ENCODE measurements at places on chromosomes 3 and 15.
A peak's percentile ranks its signal among the peaks of the same experiment; 100 is the strongest.

DNA sequence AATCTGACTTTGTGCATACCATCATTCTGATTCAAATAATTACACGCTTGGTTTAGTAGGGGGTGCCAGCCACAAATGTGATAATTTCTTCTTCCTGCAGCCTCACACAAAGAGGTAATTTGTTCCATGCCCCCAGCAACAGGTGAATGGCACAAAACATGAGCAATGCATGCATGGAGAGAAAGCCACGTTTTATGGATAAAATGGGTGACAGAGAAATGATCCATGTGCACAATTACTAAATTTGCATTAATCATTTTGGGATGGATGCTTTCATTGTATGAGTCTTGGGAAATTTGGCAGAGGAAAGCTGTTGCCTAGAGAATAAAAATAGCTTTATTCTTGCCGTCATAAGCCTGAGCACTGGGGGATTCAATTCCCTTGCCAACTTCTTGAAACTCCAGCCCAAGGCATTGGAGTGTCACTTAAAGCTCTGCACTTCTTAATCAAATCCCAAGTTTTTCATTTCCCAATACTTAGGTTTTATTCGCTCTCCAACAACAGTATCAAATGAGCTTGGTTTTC lies 411.6 kb downstream of the GBE1 start:
- no peak for DNase-seq

GRCh38 chr3:146334151-146334550 lies 83.2 kb upstream of the PLSCR4 start:
- no peak for DNase-seq

DNA sequence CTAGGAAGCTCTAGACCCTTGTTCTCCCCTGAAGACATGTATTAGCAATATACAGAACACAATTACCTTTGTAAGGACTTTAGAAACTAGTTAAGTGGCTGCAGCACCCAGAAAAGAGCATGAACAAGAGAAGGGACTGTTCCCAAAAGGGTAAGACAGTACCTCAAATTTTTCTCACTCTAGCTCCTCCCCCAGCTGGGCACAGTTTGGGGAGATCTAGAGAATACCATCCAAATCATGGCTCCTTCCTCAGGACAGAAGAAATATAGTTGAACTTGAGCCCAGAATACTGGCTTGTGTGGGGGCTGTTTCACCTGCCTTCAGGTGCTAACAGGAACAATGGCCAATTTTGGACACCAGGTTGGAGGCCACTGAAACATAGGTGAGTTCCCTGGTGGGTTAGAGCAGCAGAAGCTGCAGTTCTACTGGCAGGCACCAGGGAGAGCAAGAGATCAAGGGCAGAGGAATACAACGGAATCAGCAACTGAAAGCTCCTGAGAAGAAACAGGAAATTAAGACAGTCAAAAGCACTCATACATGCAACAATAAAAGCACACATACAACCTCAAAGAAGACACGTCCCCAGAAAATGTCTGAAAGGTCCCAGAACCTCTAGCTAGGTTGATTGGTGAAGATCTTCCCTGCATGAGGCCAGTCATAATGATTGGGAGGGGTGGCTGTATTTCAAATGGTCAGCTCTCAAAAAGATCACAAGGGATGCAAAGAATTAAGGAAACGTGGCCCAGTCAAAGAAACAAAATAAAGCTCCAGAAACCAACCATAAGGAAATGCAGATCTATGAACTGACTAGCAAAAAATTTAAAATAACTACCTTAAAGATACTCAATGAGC lies 104.9 kb upstream of the ASB14 start:
- no peak for DNase-seq

- DNase-seq, result no peak
These were observed 53.1 kb downstream of the PAK2 start for GRCh38 chr3:196792771-196793170.

- DNase-seq, result peak; percentile 75
These were observed 39.5 kb upstream of the TPRG1 start for GRCh38 chr3:189132231-189132671.

Data from stimulated activated CD8-positive, alpha-beta memory T cell treated with anti-CD3 and anti-CD28 coated beads, Interleukin-4, amount 100 ng/mL, for 4 hours (primary cell).